ENCODE measurements at places on chromosomes 11 and 22. TPM values are rescaled to one million over a fixed set of nuclear protein-coding genes. Genes with fewer than 3 reads are reported as not detected.

KRTAP5-10 gene
- total RNA-seq = not detected

NUMA1 gene
- total RNA-seq = 123 TPM

MMP13 gene
- not detected for total RNA-seq

OR51B2 gene
- total RNA-seq = not detected

DNA sequence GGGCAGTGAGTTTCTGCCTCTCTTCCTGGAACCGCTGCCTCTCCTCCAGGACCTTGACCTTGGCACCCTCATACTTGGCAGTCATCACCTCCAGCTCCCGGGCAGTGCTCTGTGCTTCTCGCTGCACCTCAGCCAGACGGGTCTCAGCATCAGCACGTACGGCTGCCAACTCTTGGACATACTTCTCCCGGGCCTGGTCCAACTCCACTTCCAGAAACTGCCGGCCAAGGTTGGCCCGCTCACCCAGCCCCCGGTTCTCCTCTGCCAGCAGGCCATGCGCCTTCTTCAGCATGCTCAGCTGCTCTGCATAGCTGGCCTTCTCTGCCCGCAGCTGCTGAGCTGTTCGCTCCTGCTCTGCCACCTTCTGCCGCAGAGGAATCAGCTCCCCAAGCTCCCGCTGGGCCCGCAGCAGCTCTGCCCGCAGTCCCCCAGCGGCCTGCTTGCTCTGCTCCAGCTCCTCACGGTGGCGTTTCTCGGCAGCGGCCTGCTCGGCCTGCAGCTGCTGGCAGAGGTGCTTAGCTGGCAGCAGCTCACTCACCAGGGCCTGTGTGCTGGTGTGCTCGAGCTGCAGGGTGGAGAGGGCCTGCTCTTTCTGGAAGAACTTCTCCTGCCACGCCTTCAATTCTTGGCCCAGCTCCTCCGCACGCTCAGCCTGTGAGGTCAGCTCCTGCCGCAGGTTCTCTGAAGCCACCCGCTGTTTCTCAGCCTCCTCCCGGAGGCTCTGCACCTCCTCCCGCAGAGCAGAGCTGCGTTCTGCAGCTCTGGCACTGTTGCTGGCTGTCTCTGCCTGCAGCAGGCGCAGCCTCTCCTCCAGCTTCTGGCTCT, 14.4 kb downstream of the IL18BP start:
- no peak for DNase-seq

- peak; percentile 17 for DNase-seq
These were observed 101.9 kb downstream of the WT1 start for GRCh38 chr11:32333320-32333991.

DNA sequence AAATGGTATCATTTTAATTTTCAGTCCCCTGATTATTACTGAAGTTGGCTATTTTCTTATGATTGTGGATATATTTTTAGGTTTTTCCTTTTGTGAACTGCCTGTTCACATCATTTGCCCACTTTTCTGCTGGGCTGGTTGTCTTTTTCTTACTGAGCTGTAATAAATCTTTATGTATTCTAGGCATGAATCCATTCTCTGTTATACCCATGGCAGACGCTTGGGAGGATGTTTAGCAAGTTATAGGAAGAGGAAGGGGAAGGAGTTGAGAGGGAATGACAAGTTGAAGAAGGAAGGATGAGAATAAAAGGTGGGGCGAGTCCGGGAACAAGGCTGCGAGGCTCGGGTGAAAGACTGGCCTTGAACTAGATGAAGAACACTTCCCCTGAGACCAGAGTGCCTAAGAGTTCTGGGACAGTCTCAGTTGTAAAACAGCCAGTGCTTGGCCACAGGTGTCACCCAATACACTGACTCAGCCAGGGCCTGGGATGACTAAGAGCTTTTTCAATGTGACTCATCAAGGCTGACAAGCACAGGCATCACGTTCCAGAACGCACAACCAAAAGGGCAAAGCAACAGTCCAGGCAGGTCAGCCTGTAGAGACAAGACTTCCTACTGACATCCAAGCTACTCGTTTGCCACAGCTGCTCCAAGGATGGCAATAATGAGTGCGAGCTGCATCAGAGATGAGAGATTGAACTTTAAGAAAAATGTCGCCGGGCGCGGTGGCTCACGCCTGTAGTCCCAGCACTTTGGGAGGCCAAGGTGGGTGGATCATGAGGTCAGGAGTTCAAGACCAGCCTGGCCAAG, 35.2 kb downstream of the LRFN4 start:
- DNase-seq = peak; percentile 97

PTPRCAP gene
- 0.85 TPM for total RNA-seq

DNA sequence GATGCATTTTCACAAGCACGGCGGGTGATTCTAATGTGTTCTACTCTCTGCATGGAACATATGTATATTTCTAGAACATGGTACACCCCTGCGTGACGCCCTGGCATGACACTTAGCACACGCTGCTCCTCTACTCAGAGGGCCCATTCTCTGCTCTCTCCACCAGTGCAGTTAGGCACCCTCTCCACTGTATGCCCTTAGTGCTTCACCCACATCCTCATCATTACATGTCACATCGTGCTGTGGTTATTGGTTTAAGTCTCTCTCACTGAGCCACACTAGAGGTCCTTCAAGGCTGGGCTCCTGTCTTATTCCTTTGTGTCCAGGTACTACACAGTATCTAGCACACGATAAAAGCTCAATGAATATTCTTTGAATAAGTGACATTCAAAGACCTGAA, 16.7 kb downstream of the TMPRSS13 start:
- DNase-seq = no peak

Data from renal cortical epithelial cell (primary cell).